ENCODE measurements at places on chromosomes 16 and 17.
A peak's percentile ranks its signal among the peaks of the same experiment; 100 is the strongest.

- peak; percentile 85 for DNase-seq
Measured at GRCh38 chr17:41308251-41308917, 725 bp downstream of the KRTAP16-1 start.

DNA sequence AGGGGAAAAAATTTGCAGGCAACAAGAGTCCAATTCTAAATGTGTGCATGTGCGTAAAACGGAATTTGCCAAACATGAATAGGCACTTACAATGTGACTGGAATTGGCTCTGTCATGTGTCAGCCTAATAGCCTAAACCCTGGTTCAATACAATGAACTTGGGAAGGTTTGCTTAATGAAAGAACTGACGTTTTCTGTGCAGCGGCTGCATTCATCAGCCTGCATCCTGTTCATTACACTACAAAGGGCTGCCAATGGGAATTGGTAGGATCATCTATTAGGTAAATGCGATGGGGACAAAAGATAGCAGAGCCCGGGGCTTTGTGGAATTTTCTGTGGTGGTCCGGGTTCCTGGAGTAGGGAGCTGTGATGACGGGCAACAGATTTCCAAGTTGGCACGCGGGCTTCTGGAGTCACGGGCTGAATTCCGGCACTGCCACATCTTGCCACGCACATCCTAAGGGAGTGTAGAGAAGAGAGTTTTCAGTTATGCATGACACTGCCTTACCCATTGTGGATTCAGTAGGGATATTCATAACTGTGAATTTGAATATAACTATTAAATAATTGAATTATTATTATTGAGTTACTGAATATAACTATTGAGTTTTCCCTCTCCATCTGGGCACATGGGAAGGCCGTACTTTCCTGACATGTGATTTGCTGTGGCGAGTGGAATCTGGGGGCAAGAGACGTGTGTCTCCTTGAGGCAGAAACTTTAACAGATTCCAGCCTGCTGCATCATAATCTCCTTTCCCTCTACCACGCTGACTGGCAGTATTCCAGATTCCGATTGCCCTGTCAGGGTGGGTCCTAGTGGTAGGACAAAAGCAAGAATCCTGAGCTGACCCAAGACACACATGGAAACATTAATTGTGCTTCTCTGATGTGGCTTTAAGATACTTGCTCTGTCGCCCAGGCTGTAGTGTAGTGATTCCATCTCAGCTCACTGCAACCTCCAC, 565.6 kb downstream of the WWOX start:
- no peak for DNase-seq

- no peak for DNase-seq
Measured at GRCh38 chr16:49967012-49967559, 57.9 kb upstream of the CNEP1R1 start.

DNA sequence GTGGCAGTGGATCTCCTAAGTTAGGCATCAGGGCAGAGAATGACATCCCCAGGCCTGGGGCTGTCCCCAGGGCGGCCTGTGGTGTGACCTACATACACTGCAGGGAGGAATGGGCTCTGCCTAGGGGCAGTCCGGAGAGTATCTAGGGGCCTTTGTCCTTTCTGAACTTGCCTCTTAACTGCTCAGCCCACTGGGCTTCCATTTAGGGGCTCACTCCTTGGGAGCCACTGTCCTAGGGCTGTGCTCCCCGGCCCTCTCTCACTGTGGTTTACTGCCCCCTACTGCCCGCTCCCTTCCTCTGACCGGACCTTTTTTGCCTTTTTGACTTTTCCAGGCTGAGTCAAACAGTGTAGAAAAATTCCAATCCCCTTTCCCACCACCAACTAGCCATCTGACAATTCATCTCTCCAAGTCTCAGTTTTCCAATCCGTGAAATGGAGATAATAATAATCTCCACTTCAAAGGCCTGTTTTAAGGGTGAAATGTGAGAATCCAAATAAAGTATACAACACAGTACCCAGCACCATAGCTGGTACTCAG, 66.8 kb downstream of the DNAH3 start:
- DNase-seq = no peak

- no peak for DNase-seq
Measured at GRCh38 chr16:73793871-73794437, 502.7 kb upstream of the PSMD7 start.

- DNase-seq = no peak
Measured at GRCh38 chr17:36812762-36813161, 124.5 kb upstream of the LHX1 start.

GRCh38 chr16:11783319-11784037, 13.6 kb downstream of the ZC3H7A start:
- DNase-seq = no peak

GRCh38 chr16:49456763-49457162, 83.2 kb downstream of the C16orf78 start:
- no peak for DNase-seq

DNA sequence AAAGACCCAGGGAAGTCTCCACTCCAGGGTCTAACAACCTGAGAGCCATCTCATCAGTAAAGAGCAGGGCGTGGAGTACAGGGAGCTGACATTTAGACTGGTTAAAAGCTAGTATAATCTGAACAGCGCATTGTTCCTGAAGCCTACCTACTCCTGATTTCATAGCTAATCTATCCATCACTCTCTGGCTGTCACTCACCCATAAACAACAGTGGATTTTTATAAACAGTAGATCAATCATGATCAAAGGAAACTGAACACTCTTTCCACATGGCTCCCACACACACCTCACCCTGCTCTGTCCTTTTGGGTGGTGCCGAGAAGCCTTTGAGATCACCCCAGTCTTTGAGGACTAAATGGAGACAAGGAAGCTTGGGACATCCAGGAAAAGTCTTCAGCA, 13.0 kb upstream of the COG1 start:
- no peak for DNase-seq

- DNase-seq = no peak
Measured at GRCh38 chr17:57665128-57665527, 80.0 kb downstream of the CCDC182 start.

- no peak for DNase-seq
Measured at GRCh38 chr17:79135628-79136405, 61.2 kb downstream of the ENGASE start.

GRCh38 chr16:65634291-65634690, 512.4 kb upstream of the CDH11 start:
- no peak for DNase-seq

GRCh38 chr17:80777274-80777673, 214.4 kb upstream of the CHMP6 start:
- DNase-seq = no peak

DNA sequence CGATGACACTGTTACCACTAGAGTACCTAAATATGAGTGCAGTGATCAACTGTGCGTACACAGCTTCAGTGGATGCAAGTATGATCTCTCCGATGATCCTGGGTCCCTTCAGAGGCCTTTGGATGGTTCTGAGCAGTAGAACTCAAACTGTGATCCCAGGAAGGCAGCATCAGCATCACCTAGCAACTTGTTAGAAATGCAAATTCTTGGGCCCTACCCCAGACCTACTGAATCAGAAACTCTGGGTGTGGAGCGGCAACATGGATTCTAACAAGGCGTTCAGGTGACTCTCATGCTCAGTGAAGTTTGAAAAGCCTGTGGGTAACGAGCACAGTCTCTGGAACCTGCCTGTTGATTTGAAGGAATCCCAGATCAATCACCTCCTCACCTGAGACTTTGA, 25.4 kb downstream of the TOX3 start:
- no peak for DNase-seq

GRCh38 chr17:42832213-42832933, 824 bp upstream of the PSME3 start:
- no peak for DNase-seq

DNA sequence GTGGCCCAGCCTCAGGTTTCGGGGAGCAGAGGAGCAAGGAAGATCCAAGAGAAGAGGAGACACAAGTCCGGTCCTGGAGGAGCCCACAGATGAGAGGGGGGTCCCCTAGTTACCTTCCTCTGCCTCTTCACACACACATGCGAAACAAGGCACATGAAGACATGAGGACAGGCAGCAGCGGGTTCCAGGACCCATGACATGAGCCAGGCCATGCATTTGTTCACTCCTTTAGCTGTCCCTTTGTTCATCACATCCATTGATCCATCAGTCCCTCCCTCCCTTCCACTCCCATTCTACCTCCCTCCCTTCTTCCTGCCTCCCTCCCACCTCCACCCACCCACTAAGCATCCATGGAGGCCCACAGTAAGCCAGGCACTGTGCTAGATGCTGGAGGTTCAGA, 9.4 kb downstream of the PPY start:
- DNase-seq = no peak

GRCh38 chr16:57608462-57609113, 19.8 kb upstream of the ADGRG1 start:
- DNase-seq = no peak

GRCh38 chr16:76421571-76421970, 144.4 kb downstream of the CNTNAP4 start:
- DNase-seq = no peak

DNA sequence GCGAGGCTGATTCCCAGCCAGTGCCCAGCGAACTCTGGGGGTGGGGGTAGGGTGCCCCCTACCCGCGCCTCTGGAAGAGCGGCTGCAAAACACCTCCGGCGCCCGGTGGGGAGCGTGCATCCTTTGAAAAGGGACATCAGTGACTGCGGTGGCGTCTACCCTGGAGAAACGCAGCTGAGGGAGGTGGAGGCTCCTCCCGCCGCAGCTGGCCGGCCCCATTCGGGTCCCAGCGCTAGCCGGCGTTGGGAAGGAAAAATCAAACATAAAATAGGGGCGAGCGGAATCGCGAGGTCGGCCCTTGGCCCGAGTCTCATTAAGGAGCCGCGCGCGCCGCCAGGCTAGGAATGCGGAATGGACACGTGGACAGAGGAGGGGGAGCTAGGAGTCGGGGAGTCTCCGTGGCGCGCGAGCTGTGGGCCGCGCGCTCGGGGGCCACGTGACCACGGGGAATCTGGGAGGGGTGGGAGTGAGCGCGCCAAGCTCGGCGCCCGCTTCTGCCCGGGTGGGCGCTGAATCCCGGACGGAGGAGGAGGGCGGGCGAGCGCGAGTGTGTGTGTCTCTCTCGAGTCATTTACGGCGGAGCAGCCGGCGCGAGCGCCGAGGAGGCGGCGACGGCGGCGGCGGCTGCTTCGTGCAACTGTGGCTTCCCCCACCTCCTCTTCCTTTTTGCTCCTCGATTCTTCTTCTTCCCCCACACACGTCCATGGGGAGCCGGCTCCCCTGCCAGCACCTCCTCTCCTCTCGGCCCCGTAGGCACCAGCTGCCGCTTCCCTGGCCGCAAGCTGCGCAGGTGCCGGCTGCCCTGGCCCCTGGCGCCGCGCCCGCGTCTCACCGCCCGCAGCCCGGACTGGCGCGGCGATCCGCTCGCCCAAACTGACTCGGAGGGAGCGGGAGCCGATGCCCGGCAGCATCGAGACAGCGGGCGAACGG, at the start of gene TMEM132E:
TSS of gene TMEM132E (plus strand) at position 566 of the 930 bp plus-strand sequence. CDS start 1,495 bp downstream, outside the sequence.
- DNase-seq = no peak

- DNase-seq = no peak
Measured at GRCh38 chr17:80499961-80500665, 23.7 kb upstream of the NPTX1 start.

DNA sequence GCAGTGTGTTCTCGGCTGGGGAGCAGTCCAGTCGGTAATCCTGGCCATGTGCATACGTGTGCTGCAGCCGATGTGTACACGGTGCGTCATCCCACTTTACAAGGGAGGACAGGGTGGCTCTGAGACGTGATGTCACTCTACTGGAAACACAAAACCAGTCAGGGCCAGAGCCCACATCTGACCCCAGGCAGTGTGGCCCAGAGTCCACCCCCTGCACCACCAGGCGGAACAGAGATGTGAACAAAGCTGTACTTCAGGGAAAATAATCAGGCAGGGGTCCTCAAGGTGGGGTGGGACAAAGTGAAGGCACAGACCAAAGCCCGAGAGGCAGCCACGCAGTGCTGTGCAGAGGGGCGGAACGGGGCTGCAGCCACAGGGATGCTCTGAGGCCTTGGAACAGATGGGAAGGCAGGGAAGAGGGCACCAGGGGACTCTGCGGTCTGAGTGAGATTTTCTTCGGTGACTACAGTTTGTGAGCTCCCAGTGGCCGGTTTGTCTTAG, 181.5 kb downstream of the ZNF423 start:
- DNase-seq = no peak

GRCh38 chr17:4318596-4318995, 47.9 kb downstream of the UBE2G1 start:
- DNase-seq = no peak

DNA sequence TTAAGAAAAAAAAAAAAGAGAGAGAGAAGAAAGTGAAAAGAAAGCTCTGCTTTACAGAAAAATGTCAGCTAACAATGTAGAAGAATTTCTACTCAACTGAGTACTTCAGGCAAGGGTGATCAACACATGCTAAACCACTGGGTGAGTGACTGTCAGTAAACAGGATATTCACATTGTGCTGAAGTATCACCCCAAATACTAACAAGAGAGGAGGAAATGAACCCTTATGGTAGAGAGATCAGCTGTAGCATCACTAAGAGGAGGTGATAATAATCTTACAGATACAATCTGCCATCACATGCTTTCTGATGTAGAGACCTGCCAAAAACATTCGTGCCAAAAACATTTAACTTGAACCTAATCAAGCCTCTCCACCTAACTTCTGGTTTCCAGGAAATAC, 30.7 kb upstream of the ICAM2 start:
- no peak for DNase-seq

DNA sequence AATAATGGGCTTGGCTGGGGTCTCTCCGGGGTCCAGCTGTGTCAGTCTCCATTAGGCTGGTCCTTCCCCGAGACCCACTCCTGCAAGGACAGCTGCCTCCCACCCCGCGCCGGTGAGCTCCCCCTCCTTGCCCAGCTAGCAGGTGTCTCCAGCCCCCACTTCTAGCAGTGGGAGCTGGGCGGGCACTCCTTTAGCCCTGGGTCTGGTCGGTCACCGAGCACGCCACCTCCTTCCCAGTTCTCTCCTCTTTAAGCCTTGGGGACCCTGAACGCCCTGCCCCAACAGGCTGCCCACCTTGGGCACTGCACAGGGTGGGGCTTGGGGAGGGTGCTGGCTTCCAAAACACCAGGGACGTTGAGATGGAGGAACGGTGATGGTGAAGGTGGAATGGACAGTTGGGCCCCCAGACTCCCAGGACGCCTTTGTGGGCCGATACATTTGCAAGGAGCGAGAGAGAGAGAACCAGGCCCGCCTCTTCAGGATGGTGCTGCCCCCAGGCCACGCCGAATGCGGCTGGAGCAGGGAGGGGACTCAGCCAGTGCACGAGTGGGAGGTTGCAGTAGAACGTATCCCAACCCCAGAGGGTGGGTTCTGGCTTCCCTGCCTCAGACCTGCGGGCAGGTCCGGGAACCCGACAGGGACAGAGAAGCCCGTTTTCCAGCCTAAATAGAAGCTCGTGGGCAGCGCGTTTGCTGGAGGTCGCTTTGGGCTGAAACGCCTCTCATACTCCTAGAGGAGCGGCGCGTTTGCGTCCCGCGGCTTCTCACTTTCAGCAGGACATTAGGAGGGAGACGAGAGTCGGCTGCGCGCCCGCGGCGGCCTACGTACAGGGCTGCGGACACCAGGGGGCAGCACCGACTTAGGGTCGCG, 10.7 kb downstream of the TBX2 start:
- no peak for DNase-seq

DNA sequence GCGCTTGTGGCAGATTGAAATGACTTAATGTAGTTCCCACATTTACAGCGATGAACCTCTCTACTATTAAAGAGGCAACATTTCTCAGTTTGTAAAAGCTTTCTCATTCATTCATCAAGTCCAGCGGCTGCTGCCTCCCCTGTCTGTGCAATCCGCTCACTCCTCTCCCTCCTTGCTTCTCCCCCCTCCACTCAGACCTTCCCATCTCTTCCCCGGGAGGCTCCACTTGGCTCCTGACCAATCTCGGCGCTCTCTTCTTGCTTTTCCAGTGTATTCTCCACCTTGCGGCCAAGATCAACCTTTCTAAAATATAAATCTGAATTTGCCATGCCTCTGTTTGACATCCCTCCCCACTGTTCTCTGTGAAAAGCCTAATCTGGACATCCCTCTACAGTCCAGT, 117.5 kb downstream of the ASIC2 start:
- no peak for DNase-seq

Measured in NCI-H446 treated with DMSO at 0.1 percent for 48 hours (cell line).